ENCODE measurements at places on chromosomes 16 and 17.
A peak's percentile ranks its signal among the peaks of the same experiment; 100 is the strongest.

GRCh38 chr16:22353933-22354541 is 20.4 kb downstream of the CDR2 start:
- no peak for DNase-seq

DNA sequence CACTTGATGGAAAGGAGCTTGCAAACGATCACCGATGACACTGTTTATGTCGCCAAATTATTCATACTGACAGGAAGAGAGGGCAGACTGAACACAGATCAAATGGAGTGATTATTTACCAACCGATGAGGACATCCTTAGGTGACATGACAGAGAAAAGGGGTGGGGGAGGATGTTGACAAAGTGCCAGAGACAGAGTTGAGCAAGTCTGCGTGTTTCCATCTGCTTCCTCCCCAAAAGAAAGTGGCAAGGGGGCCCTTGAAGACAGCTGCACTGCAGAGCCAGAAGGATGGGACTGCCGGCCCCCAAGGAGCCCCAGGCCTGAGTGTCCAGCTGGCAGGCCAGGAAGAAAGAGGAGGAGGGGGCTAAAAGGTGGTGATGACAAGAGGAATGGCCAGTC is 191.0 kb upstream of the RPL38 start:
- DNase-seq: no peak

DNA sequence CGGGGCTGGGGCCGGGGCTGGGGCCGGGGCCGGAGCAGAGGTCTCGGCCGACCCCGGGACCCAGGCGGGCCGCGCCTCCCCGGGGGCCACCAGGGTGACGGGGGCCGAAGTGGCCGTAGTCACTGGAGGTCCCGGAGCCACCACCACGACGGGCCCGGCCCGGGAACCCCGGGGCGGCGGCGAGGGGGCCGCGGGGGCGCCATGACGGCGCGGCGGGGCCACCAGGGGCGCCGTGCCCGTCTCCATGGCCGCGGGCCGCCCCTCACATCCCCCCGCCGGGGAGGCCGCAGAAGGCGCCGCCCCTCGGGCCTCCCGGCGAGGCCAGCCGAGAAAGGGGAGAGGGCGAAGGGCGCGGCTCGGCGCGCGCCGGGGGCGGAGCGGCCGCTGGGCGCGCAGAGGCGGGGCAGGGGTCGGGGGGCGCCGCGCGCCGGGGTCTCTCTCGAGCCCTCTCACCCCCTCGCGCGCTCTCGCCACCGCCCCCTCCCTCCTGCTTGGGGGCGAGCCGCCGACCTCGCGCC is 297 bp downstream of the TBC1D10B start:
- no peak for DNase-seq

DNA sequence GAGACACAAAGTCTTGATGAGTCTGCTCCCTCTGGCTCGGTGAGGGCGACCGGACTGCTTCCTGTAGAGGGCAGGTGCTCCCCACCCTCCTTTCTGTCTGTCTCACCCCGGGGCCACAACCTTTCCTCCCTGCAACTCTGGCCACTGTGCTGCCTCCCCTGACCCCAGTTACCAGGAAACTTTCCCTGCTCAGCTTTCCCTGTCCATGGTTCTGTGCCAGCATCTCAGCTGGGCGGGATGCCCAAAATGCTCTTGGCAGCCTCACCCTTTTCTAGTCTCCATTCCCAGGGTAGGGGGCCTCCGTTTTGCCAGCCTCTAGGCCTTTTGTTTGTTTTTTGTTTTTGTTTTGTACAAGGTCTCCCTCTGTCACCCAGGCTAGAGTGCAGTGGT is 1.4 kb downstream of the PLD2 start:
- no peak for DNase-seq

GRCh38 chr17:1591474-1592090 is 29.0 kb upstream of the PITPNA start:
- no peak for DNase-seq

DNA sequence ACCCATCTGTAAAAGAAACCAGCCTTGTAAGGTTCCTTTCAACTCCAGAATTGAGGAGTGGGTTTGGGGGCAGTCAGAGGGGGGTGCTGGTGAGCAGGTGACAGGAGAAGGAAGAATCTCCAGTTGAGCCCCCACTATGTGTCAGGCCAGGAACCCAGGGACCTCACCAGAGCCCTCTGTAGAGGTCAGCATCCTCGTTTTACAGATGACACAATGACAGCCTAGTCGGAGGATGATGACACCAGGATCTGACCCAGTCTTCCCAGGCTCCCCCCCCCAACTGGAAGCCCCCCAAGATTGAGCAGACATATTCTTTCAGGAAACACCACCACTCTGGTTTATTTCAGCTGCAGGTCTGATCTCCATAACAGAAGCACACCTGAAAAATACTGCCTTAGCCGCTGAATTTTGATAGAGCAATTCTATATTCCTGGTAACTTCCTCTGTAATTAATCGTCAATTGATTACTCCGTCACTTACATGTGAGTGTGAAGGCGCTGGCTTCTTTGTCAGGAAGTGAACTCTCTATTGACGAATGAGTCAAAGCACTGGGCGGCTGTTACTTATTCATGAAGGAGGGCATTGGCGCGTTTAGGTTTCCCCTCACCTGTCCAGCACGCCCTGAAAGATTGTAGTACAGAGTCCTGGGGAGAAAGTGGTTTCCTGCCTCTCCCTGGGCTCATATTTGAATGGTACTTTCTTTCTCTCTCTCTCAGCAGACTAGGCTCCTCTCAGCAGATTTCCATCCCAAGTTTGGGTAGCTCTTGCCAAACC is 21.2 kb downstream of the SOCS3 start:
- DNase-seq: no peak

DNA sequence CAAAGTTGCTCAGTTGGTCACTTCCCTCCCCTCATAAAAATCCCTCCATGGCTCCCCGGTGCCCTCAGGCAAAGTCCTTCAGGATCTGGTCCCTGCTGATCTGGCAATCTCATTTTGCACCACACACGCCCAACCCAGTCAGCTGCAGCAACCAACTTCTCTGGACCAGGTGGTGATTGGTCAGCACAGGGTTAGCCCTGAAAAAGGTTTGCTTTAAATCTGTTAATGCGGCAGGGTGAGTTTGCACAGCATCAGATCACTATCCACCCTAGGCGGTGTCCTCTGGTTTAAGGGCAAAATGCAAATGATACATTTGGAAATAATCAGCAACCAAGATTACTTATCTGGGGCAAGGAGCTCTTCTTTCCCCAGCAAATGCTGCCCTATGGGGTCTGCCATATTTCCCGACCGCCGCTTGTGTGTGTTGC is 42.9 kb upstream of the TNRC6C start:
- DNase-seq: no peak

GRCh38 chr17:67105213-67105612 is 60.9 kb downstream of the CACNG1 start:
- DNase-seq: no peak

- peak; percentile 50 for DNase-seq
Measured at GRCh38 chr16:2963074-2963722, 877 bp upstream of the KREMEN2 start.

- DNase-seq: no peak
Measured at GRCh38 chr17:49125449-49125848, 7.1 kb upstream of the B4GALNT2 start.

GRCh38 chr17:76193591-76193990 is 46.7 kb downstream of the RNF157 start:
- DNase-seq: no peak

DNA sequence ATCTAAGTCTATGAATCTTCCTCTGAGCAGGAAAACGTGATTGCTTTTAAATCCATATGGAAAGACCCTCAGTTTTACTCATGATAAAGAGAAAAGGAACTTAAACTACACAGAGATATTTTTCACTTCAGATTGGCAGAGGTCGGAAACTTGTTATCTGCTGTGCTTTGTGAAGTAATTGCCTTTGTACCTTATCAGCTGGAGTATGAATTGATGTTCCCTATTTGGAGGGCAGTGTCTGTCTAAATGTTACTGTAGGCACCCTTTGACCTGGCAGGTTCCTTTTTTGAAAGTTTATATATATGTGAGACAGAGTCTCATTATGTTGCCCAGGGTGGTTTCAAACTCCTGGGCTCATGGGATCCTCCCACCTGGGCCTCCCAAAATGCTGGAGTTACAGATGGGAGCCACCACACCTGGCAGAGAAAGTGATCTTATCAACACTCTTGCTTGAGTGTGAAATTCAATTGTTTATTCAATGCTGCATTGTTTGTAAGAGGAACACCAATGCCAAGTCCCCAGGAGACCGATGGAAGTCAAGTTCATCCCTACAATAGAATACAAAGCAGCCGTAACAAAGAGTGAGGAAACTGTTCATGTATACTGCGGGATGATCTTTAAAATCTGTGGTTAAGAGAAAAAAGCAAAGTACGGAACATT is 52.3 kb downstream of the ABCC1 start:
- DNase-seq: no peak

GRCh38 chr17:83175119-83175821 is 95.9 kb downstream of the METRNL start:
- DNase-seq: peak; percentile 1

DNA sequence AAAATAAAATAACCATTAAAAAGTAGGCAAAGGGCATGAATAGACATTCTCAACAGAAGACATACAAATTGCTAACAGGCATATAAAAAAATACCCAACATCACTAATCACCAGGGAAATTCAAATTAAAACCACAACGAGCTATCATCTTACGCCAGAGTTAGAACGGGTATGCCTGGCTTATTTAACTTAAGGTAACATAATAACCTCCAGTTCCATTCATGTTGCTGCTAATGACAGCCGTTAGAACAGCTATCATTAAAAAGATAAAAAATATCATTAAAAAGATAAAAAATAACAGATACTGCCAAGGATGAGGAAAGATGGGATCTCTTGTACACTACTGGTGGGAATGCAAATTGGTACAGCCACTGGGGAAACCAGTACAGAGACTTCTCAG is 89.3 kb downstream of the GAS7 start:
- DNase-seq: no peak

GRCh38 chr17:76909971-76910760 is 42.0 kb downstream of the MGAT5B start:
- no peak for DNase-seq

All from stimulated activated effector memory CD8-positive, alpha-beta T cell treated with anti-CD3 and anti-CD28 coated beads, Interleukin-12 subunit alpha, Interleukin-12 subunit beta, amount 100 ng/mL, for 72 hours (primary cell).